Activated CD4-positive, alpha-beta T cell treated with anti-CD3 and anti-CD28 coated beads for 24 hours (primary cell): ENCODE measurements at places on chromosomes 2 and 18.

DNA sequence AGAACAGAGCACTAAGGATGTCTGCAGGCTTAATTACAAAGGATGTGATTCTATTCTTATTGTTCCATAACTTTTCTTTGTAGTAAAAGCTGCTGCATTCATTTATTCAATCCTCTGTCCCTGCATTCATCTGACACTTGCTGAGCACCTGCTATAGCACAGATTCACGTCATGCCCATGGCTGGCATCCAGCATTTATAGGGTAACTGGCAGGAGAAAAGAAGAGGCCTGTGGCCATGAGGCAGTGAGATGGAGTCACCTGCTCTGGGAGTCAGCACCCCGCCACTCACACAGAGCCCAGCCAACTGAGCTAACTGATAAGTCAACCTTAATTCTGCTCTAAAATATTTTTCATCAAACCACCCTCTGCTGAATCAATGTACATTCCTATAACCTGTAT lies 18.3 kb upstream of the CDC42EP3 start:
- DNase-seq = no peak

GRCh38 chr18:8656232-8656631 lies 47.0 kb downstream of the RAB12 start:
- DNase-seq = no peak

DNA sequence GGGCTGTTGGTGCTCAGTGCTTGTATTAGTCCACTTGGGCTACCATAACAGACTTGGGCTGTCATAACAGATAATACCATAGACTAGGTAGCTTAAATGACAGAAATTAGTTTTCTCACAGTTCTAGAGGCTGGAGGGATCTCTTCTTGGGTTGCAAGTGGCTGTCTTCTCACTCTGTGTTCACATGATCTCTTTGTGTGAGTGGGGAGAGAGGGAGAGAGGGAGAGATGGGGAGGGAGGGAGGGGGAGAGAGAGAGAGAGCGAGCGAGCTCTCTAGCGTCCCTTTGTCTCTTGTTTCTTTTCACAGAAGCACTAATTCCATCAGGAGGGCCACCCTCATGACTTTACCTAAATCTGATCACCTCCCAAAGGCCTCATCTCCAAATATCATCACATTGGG lies 4.5 kb upstream of the XRCC5 start:
- no peak for DNase-seq

DNA sequence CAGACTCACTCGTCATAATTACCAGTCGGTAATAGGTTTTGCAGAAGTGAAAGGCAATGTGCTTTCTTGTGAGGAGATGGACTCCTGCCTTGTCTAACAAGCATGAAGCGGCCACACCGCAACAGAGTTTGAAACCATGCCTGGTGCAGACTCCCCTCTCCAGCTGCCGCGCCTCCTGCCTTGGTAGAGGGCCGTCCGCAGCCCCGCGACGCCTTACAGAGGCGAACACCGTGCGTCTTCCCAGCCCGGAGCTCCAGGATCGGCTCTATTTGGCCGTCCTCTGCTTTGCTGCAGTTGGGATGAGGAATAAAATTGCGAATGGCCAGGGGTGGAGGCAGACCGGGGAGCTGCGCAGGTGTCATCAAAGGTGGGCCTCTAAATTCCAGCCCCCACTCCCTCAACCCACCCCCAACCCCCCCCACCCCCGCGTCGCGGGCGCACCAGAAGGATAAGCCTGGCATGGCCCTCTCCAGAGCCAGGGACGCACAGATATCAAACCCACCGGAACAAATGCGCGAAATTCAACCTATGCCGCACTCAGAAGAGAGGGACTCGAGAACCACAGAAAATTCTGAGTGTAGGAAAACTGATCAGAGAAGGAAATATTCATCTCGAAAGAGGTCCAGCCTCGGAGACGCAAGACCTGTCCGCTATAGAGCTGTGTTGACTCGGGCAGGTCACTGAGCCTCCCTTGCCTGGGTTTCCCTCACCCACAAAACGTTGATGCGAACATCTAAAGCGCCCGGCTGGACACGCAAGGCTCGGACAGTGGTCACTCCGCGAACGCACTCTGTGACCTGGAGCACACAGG lies 1.1 kb downstream of the TRABD2A start:
- no peak for DNase-seq

GRCh38 chr18:64097497-64097896 lies 51.4 kb downstream of the LINC00305 start:
- no peak for DNase-seq

DNA sequence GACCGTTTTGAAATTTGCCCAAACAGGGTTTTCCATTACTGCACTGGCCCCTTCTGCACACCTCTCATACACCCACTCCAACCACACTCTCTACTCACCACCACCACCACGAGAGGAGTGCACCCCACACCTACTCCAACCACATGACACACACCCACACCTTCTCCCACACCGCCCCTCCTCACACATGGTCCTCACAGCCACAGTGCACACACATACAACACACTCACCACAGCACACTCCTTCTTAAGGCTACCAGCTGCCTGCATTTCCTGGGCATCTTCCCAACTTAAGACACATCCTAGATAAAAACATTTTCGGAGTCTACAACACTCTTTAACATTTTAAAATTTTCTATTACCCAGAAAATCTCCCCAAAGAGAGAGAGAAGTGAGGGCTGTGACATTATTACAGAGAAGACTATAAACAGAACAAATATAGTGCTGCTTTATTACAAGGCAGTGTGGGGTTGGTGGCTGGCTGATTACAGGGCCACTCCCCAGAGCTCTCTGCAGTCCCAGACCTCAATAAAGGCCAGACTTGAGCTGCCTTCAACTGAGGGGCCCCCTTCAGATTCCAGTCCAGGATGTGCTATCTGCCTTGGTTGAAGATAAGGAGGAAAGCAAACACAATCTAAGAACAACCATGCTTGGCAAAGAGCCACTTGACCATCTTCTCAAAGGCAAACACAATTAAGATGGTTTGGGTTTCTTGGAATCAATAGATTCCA lies 36.1 kb downstream of the NHEJ1 start:
- DNase-seq = no peak
